ENCODE measurements at places on chromosomes 11 and 22. TPM values are rescaled to one million over a fixed set of nuclear protein-coding genes. Genes with fewer than 3 reads are reported as not detected.

- peak; percentile 19 for DNase-seq
- H3K4me3 ChIP-seq, result no peak overlapping the region
- peaks cover 23% of the 10 kb centered on the region for H3K4me1 ChIP-seq
- no peaks in the 10 kb centered on the region for H3K27me3 ChIP-seq
- no peak overlapping the region for H3K27ac ChIP-seq
Measured at GRCh38 chr11:16086229-16086819, 270.0 kb downstream of the SOX6 start.

GRCh38 chr11:116366980-116367645 lies 405.7 kb downstream of the BUD13 start:
- no peaks in the 10 kb centered on the region for H3K36me3 ChIP-seq
- peaks cover 11% of the 10 kb centered on the region for H3K27me3 ChIP-seq
- H3K4me1 ChIP-seq, result no peaks in the 10 kb centered on the region
- DNase-seq, result no peak
- no peak overlapping the region for H3K4me3 ChIP-seq

- no peaks in the 10 kb centered on the region for H3K27me3 ChIP-seq
- no peaks in the 10 kb centered on the region for H3K36me3 ChIP-seq
- H3K4me1 ChIP-seq, result peaks cover 82% of the 10 kb centered on the region
- H3K27ac ChIP-seq, result peak overlapping the region; percentile 26
- peak; percentile 63 for DNase-seq
Measured at GRCh38 chr11:61699737-61700160, 19.6 kb downstream of the DAGLA start.

The RPS13 gene
- 721 TPM for total RNA-seq

The SLC1A2 gene
- 2.4 TPM for total RNA-seq

DNA sequence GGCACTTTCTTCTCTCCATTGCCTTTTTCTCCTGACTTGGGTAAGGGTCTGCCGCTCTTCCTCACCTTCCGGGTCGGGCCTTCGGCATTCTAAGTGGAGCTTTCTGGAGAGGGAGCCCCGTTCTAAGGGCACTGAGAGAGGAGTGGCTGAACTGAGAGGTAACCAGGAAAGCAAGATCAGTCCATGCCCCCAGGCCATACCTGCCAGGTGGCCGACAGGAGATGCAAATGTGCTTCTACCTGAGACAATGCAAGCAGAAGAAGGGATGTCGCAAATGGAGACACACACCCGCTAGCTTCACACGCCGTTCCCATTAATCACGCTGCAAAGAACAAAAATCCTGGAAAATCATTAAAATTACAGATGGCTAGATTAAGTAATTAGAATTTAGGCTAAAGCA lies 156.4 kb upstream of the TBCEL start:
- H3K4me1 ChIP-seq, result no peaks in the 10 kb centered on the region
- DNase-seq, result no peak
- no peak overlapping the region for H3K4me3 ChIP-seq
- H3K36me3 ChIP-seq, result no peaks in the 10 kb centered on the region
- H3K27me3 ChIP-seq, result peaks cover 18% of the 10 kb centered on the region
